ENCODE measurements at places on chromosomes 12 and 14.

- no peak for DNase-seq
Observed at GRCh38 chr14:35878272-35879150, 52.4 kb downstream of the BRMS1L start.

GRCh38 chr12:111361717-111362576, 6.9 kb downstream of the PHETA1 start:
- DNase-seq: no peak

- no peak for DNase-seq
Observed at GRCh38 chr12:123242116-123242904, 9.1 kb downstream of the MTRFR start.

DNA sequence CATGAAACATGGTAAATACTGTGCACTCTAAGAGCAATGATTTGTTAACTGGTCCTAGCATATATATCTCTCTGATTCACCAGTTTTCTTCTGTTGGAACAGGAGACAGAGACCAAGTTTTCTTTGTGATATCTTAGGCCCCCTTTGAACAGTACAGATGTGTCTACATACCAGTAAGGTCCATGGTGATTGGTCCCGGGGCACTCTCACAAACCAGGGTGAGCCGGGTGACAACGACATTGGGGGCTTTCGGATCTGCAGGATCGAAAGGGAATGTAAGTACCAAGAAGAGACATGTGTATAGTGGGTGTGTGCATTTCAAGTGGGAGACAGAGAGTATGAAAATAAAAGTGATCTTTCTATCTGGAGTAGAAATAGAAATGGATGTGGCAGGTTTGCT, 11.3 kb upstream of the ERP27 start:
- DNase-seq: no peak

GRCh38 chr14:83085136-83085535, 1551.5 kb upstream of the SEL1L start:
- DNase-seq: no peak

DNA sequence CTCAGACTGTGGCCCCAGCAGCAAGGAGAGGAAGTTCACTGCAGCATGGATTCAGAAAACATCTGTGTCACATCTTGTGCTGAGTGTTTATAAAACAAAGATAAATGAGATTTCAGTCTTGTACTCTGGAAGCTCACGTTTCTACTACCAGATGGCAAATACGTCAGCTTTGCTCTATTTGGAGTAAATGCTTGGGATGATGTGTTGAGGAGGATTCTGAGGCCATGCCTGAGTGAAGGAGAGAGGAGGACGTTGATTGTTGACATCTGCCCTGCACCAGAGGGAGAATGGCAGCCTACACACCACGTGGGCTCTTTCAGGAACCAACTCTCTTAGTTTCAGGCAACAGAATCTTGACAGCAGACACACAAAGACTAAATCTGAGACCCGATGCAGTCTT, 188.9 kb downstream of the TMEM132C start:
- DNase-seq: no peak

- DNase-seq: no peak
Observed at GRCh38 chr12:16611146-16611545, 5.2 kb upstream of the LMO3 start.

Measured in stimulated activated CD8-positive, alpha-beta memory T cell treated with anti-CD3 and anti-CD28 coated beads, Interleukin-4, amount 100 ng/mL, for 1 hour (primary cell).